Uterus (tissue), 4 donors: ENCODE measurements at places on chromosomes 6 and 20.

- H3K27ac ChIP-seq: peak overlapping the region; percentile 80
- no peaks in the 10 kb centered on the region for H3K27me3 ChIP-seq
- H3K4me1 ChIP-seq: peaks cover 4% of the 10 kb centered on the region
- H3K4me3 ChIP-seq: no peak overlapping the region
Measured at GRCh38 chr6:166056637-166057036, 111.0 kb downstream of the TBXT start.

DNA sequence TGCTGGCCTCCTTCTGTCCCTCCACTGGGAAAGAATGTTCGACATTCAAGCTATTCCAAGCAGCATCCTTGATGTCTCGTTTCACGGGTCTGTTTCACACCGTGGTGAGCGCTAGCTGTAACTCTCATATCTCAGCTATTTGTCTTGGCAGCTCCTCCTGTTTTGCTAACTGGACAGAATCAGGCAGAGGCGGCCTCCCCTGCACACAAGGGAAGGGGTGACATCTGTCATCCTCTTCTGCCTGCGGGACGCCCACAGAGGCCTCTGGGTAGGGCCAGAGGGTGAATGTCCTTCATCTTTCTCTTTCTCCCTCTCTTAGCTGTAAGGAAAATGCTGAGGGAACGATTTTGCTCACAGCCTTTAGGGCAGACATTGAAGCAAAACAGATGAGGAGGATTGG, 232.8 kb upstream of the GMDS start:
- H3K36me3 ChIP-seq: no peaks in the 10 kb centered on the region
- H3K4me3 ChIP-seq: no peak overlapping the region
- no peaks in the 10 kb centered on the region for H3K4me1 ChIP-seq
- H3K27ac ChIP-seq: no peak overlapping the region

- no peaks in the 10 kb centered on the region for H3K27me3 ChIP-seq
- DNase-seq: no peak
- no peak overlapping the region for H3K27ac ChIP-seq
- no peaks in the 10 kb centered on the region for H3K36me3 ChIP-seq
- H3K4me1 ChIP-seq: no peaks in the 10 kb centered on the region
- no peak overlapping the region for H3K4me3 ChIP-seq
Measured at GRCh38 chr6:162467679-162468078, 259.9 kb downstream of the PRKN start.

DNA sequence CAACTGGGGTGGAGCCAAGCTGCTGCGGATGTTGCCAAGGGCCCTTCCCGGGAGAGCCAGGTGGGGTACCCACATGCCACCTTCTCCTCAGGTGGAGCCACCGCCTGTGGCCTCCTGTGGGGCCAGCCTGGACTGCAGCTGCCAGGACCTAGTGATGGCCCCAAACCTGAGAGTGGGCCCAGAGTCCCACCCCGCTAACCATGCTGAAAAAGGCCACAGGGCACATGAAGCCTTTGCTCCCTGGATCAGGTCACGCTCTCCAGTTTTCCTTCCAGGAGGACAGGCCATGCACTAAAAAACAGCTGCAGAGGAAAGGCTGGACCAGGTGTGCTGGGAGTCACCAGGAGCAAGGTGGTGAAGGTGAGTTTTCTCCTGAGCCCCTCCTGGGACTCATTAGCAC, 73.9 kb upstream of the SLC22A16 start:
- H3K27ac ChIP-seq: no peak overlapping the region
- H3K4me3 ChIP-seq: no peak overlapping the region
- H3K4me1 ChIP-seq: no peaks in the 10 kb centered on the region
- DNase-seq: no peak

DNA sequence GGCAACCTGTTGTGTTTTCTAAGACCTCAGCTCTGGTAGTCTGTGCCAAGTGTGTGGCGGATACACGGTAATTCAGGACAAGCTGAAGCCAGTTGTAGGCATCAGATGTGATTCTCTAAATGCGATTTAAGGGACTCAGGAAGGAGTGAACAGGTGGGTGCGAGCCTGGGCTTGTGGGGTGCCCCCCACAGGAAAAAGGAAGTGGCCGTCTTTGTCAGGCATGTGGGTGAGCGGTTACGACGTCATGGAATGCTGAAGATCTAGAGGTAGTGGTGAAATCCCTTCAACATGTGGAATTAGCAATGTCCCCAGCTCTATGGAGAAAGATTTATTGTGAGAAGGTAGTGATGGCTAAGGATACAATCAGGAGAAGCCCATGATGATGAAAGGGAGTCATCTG, 95.1 kb upstream of the EXOC2 start:
- DNase-seq: no peak
- H3K4me3 ChIP-seq: no peak overlapping the region
- H3K36me3 ChIP-seq: no peaks in the 10 kb centered on the region
- no peaks in the 10 kb centered on the region for H3K4me1 ChIP-seq

- no peak overlapping the region for H3K27ac ChIP-seq
- DNase-seq: no peak
- no peaks in the 10 kb centered on the region for H3K4me1 ChIP-seq
- H3K4me3 ChIP-seq: no peak overlapping the region
Measured at GRCh38 chr6:6648692-6649343, 60.3 kb downstream of the LY86 start.

GRCh38 chr6:157627195-157627966, 195.7 kb upstream of the SNX9 start:
- DNase-seq: no peak
- no peaks in the 10 kb centered on the region for H3K27me3 ChIP-seq
- no peaks in the 10 kb centered on the region for H3K36me3 ChIP-seq
- H3K4me3 ChIP-seq: no peak overlapping the region
- H3K4me1 ChIP-seq: peaks cover 3% of the 10 kb centered on the region

DNA sequence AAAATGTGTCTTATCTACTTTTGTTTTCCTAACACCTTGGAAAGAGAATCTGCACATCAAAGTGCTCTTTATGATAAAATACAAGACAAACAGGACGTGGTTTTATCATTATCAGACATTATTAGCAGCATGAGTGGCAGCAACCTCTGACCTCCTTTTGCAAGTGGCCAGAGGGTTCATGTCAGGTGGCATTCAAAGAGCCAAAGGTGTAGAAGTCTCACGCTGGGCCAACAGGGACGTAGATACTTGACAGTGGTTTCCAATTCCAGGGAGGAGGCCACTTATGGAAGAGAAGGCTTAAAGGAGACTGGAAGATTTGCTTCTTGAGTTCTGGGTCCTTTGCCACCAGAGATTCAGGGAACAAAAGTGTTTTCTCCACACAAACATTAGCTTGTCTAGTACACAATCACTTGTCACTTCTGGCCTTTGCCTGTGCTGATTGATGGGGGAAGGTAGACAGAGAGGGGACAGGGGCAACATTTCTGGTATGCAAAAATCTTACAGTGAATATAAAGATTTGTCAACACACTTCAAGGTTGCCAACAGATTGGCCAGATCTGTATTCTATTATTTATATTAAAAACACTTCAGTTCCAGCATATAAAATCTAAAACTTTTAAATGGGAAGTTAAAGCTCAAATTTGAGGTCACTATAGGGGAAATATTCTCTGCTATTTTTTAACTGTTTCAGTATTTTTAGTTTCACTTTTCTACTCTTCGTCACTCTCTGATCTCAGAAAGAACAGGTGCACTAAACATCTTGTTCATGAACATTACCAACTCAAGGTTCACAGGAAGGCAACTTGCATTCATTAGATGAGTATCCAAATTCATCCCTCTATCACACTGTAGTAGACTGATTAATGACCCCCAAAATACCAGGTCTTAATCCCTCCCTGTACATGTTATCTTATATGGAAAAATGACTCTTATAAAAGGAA, 52.1 kb upstream of the FBXO30 start:
- no peaks in the 10 kb centered on the region for H3K27me3 ChIP-seq
- no peak for DNase-seq
- no peaks in the 10 kb centered on the region for H3K36me3 ChIP-seq
- no peak overlapping the region for H3K27ac ChIP-seq

- no peak for DNase-seq
- H3K4me3 ChIP-seq: no peak overlapping the region
- H3K4me1 ChIP-seq: no peaks in the 10 kb centered on the region
Measured at GRCh38 chr6:136566851-136567250, 16.6 kb upstream of the MAP7 start.

- no peak for DNase-seq
- H3K36me3 ChIP-seq: no peaks in the 10 kb centered on the region
- H3K4me1 ChIP-seq: no peaks in the 10 kb centered on the region
Measured at GRCh38 chr6:9875605-9876353, 539.1 kb downstream of the TFAP2A start.

- peak overlapping the region; percentile 52 for H3K27ac ChIP-seq
- H3K4me3 ChIP-seq: no peak overlapping the region
- peak; percentile 17 for DNase-seq
- no peaks in the 10 kb centered on the region for H3K36me3 ChIP-seq
- H3K27me3 ChIP-seq: no peaks in the 10 kb centered on the region
Measured at GRCh38 chr20:51985013-51985415, 182.7 kb upstream of the SALL4 start.

DNA sequence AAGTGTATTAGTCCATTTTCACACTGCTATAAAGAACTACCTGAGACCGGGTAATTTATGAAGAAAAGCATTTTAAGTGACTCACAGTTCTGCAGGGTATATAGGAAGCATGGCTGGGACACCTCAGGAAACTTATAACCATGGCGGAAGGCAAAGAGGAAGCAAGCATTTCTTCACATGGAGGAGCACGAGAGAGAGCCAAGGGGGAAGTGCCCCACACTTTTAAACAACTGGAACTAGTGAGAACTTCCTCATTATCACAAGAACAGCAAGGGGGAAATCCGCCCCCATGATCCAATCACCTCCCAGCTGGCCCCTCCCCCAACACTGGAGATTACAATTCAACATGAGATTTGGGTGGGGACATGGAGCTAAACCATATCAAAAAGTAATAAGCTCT, 28.3 kb upstream of the B3GAT2 start:
- DNase-seq: no peak
- H3K36me3 ChIP-seq: no peaks in the 10 kb centered on the region
- no peaks in the 10 kb centered on the region for H3K4me1 ChIP-seq
- no peaks in the 10 kb centered on the region for H3K27me3 ChIP-seq
- H3K4me3 ChIP-seq: no peak overlapping the region

DNA sequence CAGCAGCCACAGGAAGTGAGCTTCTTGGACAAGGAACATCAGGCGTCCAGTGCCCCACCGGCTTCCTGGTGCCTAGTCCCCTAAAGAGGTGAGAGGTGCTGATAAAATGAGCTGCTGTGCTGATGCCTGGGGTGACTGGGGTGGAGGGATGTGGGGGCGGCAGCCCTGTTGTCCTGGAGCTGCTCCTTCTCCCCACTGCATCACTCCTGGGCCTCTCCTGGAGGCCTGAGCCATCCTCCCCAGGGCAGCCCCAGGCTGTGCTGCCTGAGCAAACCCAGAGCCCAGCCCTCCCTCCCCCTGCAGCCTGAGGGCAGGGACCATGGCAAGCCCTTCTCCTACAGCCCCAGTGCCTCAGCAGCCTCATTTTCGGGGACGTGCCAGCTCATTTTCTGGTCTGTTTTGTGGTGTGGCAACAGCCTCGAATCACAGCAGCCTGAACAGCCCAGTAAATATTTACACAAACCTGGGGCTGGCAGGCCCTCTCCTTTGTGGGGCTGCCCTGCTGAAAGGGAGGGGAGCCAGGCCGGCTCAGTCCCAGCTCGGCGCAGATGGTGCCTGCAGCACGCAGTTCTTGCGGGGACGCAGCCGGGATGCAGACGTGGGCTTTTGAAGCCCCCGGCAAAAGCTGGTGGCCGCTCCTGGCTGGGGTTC, 259.9 kb downstream of the DLL1 start:
- no peaks in the 10 kb centered on the region for H3K4me1 ChIP-seq
- no peak overlapping the region for H3K27ac ChIP-seq
- DNase-seq: no peak
- H3K4me3 ChIP-seq: no peak overlapping the region

- no peak overlapping the region for H3K4me3 ChIP-seq
- H3K36me3 ChIP-seq: no peaks in the 10 kb centered on the region
- H3K27me3 ChIP-seq: no peaks in the 10 kb centered on the region
- H3K4me1 ChIP-seq: no peaks in the 10 kb centered on the region
- no peak for DNase-seq
Measured at GRCh38 chr6:2449572-2449940, 204.2 kb upstream of the GMDS start.

DNA sequence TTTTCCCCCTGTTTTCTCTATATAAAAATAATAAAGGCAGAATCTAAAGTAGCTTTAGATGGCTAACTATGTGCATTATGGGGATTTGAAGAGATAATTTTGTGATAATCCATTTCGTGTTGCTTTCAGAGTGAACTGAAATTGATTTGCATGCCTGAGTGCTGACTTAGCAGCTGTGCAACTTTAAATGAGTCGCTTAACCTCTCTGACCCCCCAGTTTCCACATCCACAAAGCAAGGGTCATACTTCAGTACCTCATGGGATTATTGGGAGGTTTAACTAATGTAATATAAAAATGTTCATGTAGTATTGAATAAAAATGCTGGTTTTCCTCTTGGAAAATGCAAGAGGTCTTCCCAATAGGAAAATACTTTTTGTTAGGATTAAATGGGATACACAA, 63.8 kb upstream of the FABP7 start:
- no peak for DNase-seq
- H3K27ac ChIP-seq: no peak overlapping the region
- no peaks in the 10 kb centered on the region for H3K4me1 ChIP-seq
- H3K36me3 ChIP-seq: no peaks in the 10 kb centered on the region
- H3K4me3 ChIP-seq: no peak overlapping the region

- H3K4me1 ChIP-seq: no peaks in the 10 kb centered on the region
- H3K27ac ChIP-seq: peak overlapping the region; percentile 60
- DNase-seq: peak; percentile 64
- H3K27me3 ChIP-seq: no peaks in the 10 kb centered on the region
- no peak overlapping the region for H3K4me3 ChIP-seq
Measured at GRCh38 chr6:7992002-7992815, 72.0 kb downstream of the BLOC1S5 start.

DNA sequence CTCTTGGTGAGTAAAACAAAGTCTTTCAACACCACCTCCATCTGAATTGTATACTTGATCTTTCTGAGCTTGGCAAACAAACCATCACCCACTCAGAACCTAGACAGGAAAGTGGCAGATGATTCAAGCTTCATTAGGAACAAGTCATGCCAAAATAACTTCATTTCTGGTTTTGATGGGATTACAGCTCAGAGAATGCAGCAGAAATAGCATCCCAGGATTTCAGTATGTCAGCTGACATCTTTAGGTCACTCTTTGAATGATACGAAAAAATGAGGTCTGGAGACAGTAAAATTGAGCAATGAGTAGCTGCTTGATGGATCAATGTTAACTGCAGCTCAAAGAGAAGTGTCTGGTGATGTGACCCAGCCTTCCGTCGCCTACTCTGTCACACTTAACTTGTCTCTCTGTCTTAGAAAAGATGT, 92.4 kb downstream of the GJA10 start:
- no peak overlapping the region for H3K27ac ChIP-seq
- no peaks in the 10 kb centered on the region for H3K36me3 ChIP-seq
- no peak for DNase-seq
- H3K4me3 ChIP-seq: no peak overlapping the region
- no peaks in the 10 kb centered on the region for H3K4me1 ChIP-seq
